ENCODE measurements at places on chromosomes 2 and 18.

DNA sequence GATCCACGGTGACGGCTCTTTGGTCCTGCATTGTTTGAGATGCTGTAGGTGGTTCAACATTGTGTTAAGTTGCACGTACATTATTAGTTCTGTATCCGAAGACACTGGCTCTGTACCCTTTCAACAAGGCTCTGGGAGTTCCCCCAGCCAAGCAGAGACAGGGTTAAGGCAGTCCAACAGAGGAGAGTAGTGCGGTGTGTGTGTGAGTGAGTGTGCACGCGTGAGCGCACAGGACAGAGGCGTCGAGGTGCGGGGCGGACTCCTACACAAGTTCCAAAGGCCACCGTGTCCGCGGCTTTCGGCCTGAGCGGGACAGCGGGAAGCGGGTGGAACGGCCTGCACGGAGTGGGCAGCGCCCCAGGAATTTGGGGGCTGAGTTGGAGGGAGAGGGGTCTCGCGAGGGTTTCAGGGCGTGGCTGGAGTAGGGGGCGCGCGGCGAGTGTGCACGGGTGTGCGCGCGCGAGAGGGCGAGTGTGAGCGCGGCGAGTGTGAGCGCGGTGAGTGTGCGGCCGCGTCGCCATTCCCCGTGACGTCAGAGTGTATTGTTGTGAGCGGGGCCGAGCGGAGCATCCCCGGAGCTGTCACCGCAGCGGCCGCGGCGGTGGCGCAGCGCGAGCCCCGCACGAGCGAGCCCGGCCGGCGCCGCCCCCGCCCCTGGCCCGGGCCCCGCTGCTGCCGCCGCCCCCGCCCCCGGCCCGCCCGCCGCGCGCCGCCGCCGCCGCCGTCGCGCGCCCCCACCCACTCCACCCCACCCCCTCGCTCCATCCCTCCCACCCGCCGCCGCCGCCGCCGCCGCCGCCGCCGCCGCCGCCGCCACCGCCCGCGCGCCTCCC is at the start of gene ASXL3:
ASXL3 (plus strand) TSS at position 535 of the 833 bp plus-strand sequence. CDS start 413 bp downstream, outside the sequence.
- peaks cover 18% of the 10 kb centered on the region for H3K27me3 ChIP-seq
- peak; percentile 20 for DNase-seq
- H3K4me3 ChIP-seq, result peak within 1 kb of the TSS; percentile 56
- peaks cover 5% of the 10 kb centered on the region for H3K36me3 ChIP-seq

GRCh38 chr2:113083296-113083695 is 15.5 kb downstream of the IL1F10 start:
- peaks cover 2% of the 10 kb centered on the region for H3K27me3 ChIP-seq
- H3K4me3 ChIP-seq, result no peak overlapping the region
- H3K4me1 ChIP-seq, result peaks cover 12% of the 10 kb centered on the region
- H3K27ac ChIP-seq, result no peak overlapping the region
- peak; percentile 52 for DNase-seq
- no peaks in the 10 kb centered on the region for H3K36me3 ChIP-seq

GRCh38 chr18:51038110-51038509 is 8.1 kb downstream of the SMAD4 start:
- DNase-seq, result no peak
- no peak overlapping the region for H3K4me3 ChIP-seq
- H3K27me3 ChIP-seq, result no peaks in the 10 kb centered on the region
- peaks cover 91% of the 10 kb centered on the region for H3K4me1 ChIP-seq
- peak overlapping the region; percentile 56 for H3K27ac ChIP-seq

GRCh38 chr2:26635401-26635800 is 5.8 kb downstream of the CIB4 start:
- no peaks in the 10 kb centered on the region for H3K4me1 ChIP-seq
- no peak overlapping the region for H3K4me3 ChIP-seq
- no peak for DNase-seq
- no peaks in the 10 kb centered on the region for H3K36me3 ChIP-seq
- H3K27ac ChIP-seq, result no peak overlapping the region
- peaks cover 10% of the 10 kb centered on the region for H3K27me3 ChIP-seq

GRCh38 chr2:174836995-174837390 is 72.7 kb upstream of the CHRNA1 start:
- H3K4me3 ChIP-seq, result no peak overlapping the region
- no peak for DNase-seq
- peaks cover 2% of the 10 kb centered on the region for H3K27me3 ChIP-seq
- peaks cover 35% of the 10 kb centered on the region for H3K4me1 ChIP-seq

DNA sequence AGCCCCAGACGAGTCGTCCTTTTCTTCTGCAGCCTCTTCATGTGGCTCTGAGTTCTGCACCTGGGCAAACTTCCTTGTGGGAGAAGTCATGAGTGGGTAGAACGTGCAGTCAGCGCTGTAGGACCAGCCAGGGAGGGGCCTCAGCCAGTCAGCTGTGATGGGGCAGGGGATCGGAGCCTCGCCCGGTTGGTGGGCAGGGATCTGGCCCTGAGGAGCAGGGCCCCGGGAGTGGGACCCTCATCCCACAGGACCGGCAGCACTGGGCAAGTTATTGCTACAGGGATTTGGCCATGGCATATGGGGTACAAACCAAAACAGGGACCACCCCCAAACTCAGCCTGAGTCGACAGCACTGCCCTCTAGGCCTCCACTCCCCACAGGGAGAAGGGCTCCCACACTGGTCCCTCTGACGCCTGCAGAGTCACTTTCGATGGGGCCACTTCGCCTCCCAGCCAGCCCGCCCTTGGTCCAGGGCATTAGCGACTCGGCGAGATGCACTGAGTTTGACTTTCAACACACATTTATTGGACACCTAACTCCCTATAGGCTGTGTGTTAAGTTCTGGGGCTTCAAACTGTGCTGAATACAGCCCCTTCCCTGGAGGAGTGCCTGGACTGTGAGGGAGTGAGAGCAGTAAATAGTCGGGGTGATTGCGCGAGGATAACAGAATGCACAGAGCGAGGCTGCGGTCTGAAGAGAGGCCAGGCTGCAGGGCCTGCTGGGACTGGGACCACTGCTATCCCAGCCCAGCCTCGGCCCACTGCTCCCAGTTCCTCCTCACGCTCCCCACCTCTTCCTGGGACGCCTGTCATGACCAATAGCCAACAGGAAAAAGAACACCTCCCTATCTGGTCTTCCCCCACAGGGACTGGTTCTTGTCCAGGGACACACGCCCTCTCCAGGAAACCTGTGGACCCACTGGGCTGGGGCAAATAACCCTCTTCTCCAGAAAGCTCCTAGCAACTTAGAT is 55.9 kb downstream of the SDC1 start:
- H3K4me1 ChIP-seq, result no peaks in the 10 kb centered on the region
- no peak overlapping the region for H3K4me3 ChIP-seq
- no peak for DNase-seq
- H3K36me3 ChIP-seq, result no peaks in the 10 kb centered on the region

DNA sequence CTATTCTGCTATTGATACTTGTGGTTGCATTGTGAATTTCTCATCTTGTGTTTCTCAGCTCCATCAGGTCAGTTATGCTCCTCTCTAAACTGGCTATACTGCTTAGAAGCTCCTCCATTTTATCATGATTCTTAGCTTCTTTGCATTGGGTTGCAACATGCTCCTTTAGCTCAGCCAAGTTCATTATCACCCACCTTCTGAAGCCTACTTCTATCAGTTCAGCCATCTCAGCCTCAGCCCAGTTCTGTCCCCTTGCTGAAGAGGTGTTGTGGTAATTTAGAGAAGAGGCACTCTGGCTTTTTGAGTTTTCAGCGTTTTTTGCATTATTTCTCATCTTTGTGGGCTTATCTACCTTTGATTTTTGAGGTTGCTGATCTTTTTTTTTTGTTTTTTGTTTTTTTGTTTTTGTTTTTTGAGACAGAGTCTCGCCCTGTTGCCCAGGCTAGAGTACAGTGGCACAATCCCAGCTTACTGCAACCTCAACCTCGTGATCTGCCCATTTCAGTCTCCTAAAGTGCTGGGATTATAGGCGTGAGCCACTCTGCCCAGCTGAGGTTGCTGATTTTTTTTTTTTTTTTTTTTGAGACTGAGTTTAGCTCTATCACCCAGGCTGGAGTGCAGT is 36.0 kb downstream of the ANKRD12 start:
- no peak overlapping the region for H3K4me3 ChIP-seq
- peaks cover 43% of the 10 kb centered on the region for H3K36me3 ChIP-seq
- peaks cover 86% of the 10 kb centered on the region for H3K4me1 ChIP-seq
- peak overlapping the region; percentile 21 for H3K27ac ChIP-seq
- no peak for DNase-seq
- no peaks in the 10 kb centered on the region for H3K27me3 ChIP-seq

GRCh38 chr18:48896875-48897511 is 53.8 kb downstream of the SMAD7 start:
- H3K4me3 ChIP-seq, result no peak overlapping the region
- no peaks in the 10 kb centered on the region for H3K27me3 ChIP-seq
- peaks cover 14% of the 10 kb centered on the region for H3K4me1 ChIP-seq
- no peaks in the 10 kb centered on the region for H3K36me3 ChIP-seq

DNA sequence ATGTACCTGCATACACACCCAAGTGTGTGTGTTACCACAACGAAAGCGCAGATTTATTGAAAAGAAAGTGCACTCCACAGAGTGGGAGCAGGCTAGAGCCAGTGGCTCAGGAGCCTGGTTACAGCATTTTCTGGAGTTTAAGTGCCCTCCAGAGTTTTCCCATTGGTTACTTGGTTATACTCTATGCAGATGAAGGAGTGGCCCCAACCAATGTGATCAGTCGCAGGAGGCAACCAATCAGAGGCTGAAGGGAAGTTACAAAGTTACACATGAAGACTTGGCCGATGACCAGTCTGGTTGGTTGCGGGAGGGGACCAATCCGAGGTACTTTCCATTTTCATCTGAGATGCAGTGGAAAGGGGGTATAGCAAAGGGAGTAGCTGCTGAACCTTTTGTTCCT is 13.5 kb upstream of the PRLH start:
- H3K4me3 ChIP-seq, result no peak overlapping the region
- DNase-seq, result no peak
- H3K27me3 ChIP-seq, result peaks cover 9% of the 10 kb centered on the region

DNA sequence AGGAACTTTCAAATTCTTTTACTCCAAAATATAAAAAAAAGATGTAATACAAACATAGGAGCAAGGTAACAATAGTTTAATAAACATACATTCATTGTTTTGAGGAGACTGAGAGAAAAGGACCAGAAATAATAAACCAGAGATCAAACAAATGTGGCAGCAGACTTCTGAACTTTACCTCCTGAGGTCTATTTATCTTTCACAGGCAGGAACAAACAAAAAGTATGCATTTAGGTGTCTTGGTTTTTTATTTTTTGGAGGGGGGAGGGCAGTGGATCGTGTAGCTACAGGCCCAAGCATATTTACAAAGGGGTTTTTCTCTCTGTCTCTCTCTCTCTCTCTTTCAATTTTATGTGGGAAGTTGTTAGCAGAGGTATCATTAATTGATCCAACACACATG is 5.6 kb downstream of the PPP4R1 start:
- no peak for DNase-seq
- H3K36me3 ChIP-seq, result peaks cover 15% of the 10 kb centered on the region
- no peaks in the 10 kb centered on the region for H3K27me3 ChIP-seq
- H3K27ac ChIP-seq, result no peak overlapping the region

- H3K27me3 ChIP-seq, result no peaks in the 10 kb centered on the region
- H3K36me3 ChIP-seq, result peaks cover 52% of the 10 kb centered on the region
- H3K4me1 ChIP-seq, result peaks cover 60% of the 10 kb centered on the region
- DNase-seq, result no peak
These were observed 23.4 kb downstream of the ANKRD12 start for GRCh38 chr18:9160014-9160413.

All from activated CD4-positive, alpha-beta T cell treated with anti-CD3 and anti-CD28 coated beads for 36 hours (primary cell).